ENCODE measurements at places on chromosomes 7 and 10. TPM values are rescaled to one million over a fixed set of nuclear protein-coding genes. Genes with fewer than 3 reads are reported as not detected.

The TEX36 gene
- not detected for total RNA-seq

The OR2A42 gene
- 0.09 TPM for total RNA-seq

The IQUB gene
- total RNA-seq, result not detected

The ABCA13 gene
- 0.22 TPM for total RNA-seq

The VWDE gene
- total RNA-seq, result 0.54 TPM

The MAT1A gene
- total RNA-seq, result not detected

The ZNF3 gene
- total RNA-seq, result 31.7 TPM

The RELN gene
- total RNA-seq, result 0.41 TPM

The SUN3 gene
- 0.55 TPM for total RNA-seq

The SPOCK2 gene
- total RNA-seq, result 684 TPM

The HOXA11 gene
- total RNA-seq, result not detected

The EIF4H gene
- 258 TPM for total RNA-seq

The OR9A2 gene
- total RNA-seq, result not detected

The FFAR4 gene
- total RNA-seq, result not detected

The EN2 gene
- total RNA-seq, result not detected

The TCERG1L gene
- not detected for total RNA-seq

The SEC61G gene
- 42.9 TPM for total RNA-seq

The EFCAB10 gene
- 2.3 TPM for total RNA-seq

The CPED1 gene
- not detected for total RNA-seq

The COL17A1 gene
- total RNA-seq, result not detected

The OIT3 gene
- not detected for total RNA-seq

The WNT8B gene
- not detected for total RNA-seq

The FAM171A1 gene
- 7.2 TPM for total RNA-seq

The AGR3 gene
- not detected for total RNA-seq

The TOMM7 gene
- 581 TPM for total RNA-seq

The ZNF425 gene
- 2.7 TPM for total RNA-seq

The CCDC186 gene
- 27.0 TPM for total RNA-seq

The LLCFC1 gene
- total RNA-seq, result not detected

The LDB3 gene
- total RNA-seq, result 0.16 TPM

The MRC1 gene
- total RNA-seq, result 0.60 TPM

The GOLGA7B gene
- 11.5 TPM for total RNA-seq

The SSC4D gene
- total RNA-seq, result not detected

The HECW1 gene
- total RNA-seq, result not detected

The GIMAP6 gene
- total RNA-seq, result 160 TPM

The NUTM2B gene
- 1.4 TPM for total RNA-seq

The TCF7L2 gene
- total RNA-seq, result 3.3 TPM

The HABP2 gene
- total RNA-seq, result not detected

Measured in T-cell (primary cell).